ENCODE measurements at places on chromosomes 6 and 20.

GRCh38 chr6:8085053-8085511 lies 17.3 kb downstream of the EEF1E1 start:
- peak; percentile 28 for DNase-seq

GRCh38 chr6:83847179-83847578 lies 6.0 kb upstream of the RIPPLY2 start:
- DNase-seq: no peak

- no peak for DNase-seq
These were observed 39.6 kb upstream of the TBXT start for GRCh38 chr6:166207284-166207561.

DNA sequence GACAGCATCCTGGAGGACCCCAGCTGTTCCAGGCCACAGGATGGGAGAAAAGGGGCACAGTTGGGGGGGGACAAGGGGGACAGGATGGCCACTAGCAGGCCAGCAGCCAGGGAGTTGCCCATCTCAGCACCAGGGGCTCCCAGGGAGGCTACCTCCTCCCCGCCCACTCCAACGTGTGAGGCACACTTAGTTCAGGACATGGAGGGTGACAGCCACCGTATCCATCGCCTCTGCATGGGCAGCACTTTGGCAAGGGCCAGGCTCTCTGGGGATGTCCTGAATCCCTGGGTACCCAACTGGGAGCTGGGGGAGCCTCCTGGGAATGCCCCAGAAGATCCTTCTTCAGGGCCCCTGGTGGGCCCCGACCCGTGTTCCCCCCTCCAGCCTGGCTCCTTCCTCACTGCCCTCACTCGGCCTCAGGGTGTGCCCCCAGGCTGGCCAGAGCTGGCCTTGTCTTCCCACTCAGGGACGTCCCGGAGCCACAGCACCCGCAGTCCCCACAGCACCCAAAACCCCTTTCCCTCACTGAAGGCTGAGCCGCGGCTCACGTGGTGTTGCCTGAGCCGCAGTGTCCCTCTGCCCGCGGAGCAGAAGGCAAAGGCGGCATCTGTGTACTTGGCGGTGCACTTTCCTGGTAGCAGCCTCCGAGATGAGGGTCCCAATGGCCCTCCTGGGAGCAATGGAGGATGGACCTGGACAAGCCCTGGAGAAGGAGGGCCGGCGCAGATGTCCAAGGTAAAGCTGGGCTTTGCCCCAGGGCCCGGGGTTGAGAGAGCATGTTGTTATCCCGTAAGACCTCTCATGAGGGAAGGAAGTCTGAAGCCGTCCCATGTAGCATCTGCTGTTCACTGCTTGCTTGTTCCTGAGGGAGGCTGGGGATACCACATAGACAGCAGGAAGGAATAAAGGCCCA lies 30.7 kb downstream of the ZNF831 start:
- no peak for DNase-seq

DNA sequence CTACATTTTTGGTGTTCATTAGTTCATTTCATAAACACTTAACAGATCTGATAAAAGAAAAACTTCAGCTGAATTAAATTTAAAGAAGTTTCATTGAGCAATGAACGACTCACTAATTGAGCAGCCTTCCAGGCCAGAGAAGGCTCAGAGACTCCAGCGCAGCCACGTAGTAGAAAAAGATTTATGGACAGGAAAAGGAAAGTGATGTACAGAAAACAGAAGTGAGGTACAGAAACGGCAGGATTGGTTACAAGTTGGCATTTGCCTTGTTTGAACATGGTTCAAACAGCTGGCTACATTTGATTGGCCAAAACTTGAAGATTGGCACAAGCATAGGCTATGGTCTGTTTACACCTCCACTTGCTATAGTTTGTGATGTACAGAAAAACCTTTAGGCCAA lies 166.3 kb upstream of the DTNBP1 start:
- DNase-seq: no peak

DNA sequence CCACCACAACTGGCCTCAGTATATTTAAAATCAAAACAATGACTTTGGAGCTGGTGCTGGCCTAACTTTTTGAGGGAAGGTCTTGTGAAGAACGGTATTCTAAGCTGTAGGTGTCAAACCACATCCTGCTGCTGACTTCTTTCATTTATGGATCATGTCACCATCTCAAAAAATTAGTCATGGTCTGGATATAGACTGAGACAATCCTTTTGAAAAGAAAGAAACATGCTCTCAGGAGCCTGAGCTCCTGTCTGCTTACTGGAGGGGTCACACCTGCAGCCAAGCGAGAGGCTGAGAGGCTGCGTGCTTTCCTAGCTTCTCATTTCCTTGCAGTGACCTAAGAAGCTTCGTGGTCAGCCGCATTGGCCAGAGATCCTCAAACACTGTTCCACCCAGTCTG lies 55.2 kb downstream of the TIAM2 start:
- DNase-seq: no peak

GRCh38 chr20:63617876-63618265 lies 9.0 kb downstream of the GMEB2 start:
- no peak for DNase-seq

- no peak for DNase-seq
These were observed 92.6 kb downstream of the YTHDF1 start for GRCh38 chr20:63123331-63123741.

Measured in HTR-8/SVneo (cell line).